ENCODE measurements at places on chromosomes 7 and 10.

- DNase-seq = no peak
Observed at GRCh38 chr7:20310963-20311742, 19.5 kb upstream of the ITGB8 start.

GRCh38 chr7:50543776-50544442 is 21.3 kb downstream of the DDC start:
- DNase-seq = no peak

DNA sequence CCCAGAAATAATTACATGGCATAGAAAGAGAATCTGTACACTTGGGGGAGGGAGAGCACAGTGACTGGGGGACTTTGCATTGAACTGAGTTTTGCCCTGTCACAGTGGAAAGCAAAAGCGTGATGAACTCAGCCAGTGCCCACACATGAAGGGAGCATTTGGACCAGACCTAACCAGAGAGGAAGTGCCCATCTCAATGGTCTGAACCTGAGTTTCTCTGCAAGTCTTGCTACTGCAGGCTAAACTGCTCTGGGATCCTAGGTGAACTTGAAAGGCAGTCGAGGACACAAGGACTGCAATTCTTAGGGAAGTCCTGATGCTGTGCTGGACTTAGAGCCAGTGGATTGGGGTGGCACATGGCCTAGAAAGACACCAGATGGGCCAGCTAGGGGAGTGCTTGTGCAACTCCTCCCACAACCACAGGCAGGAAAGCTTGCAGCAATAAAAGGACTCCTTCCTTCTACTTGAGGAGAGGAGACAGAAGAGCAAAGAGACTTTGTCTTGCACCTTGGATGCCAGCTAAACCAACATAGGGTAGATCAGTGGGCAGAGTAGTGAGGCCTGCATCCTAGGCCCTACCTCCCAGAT is 259.0 kb downstream of the GRM8 start:
- no peak for DNase-seq

GRCh38 chr7:42734568-42734967 is 177.3 kb downstream of the C7orf25 start:
- no peak for DNase-seq

- no peak for DNase-seq
Observed at GRCh38 chr7:105769901-105770628, 106.3 kb downstream of the ATXN7L1 start.

GRCh38 chr7:40008223-40008815 is 58.3 kb downstream of the CDK13 start:
- no peak for DNase-seq

- no peak for DNase-seq
Observed at GRCh38 chr10:48976196-48976595, 36.6 kb upstream of the LRRC18 start.

- DNase-seq = no peak
Observed at GRCh38 chr7:99644431-99644830, 27.7 kb downstream of the ZSCAN25 start.

- no peak for DNase-seq
Observed at GRCh38 chr10:4127518-4128315, 342.7 kb upstream of the KLF6 start.

DNA sequence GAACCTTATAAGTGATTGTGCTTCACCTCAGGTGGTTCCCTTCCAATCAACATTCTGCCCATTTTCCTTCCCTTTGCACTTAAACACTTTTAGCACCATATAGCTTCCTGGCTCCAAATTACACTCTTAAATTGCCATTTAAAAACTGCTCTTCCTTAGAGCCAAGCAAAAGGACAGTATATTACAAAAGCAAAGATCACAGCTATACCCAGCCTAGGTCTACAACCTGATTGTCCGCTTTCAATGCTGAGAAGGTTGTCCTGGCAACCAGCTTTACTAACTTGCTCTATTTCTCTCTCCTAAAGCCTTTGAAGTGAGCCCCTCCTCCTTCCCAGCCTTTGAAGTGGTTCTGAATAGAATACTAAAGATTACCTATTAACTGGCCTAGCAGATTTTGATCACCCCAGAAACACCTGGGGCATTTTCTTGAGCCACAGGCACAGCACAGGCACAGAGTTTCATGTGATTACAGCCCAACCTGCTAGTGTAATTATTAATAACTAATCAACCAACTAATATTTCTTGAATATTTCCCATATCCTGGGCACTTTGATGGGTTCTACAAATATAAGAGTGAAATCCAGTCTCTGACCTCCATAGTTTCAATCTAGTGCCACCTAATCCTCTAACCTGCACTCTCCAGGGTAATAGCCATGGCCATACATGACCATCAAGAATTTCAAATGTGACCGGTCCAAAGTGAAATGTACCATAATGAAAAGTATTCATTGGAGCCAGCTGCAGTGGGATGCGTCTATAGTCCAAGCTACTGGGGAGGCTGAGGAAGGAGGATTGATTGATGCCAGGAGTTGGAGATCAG is 63.6 kb upstream of the TRIM24 start:
- DNase-seq = no peak

All from right cardiac atrium (tissue), 5 donors.